Brain pericyte (primary cell): ENCODE measurements at places on chromosomes 1 and 21.

GRCh38 chr1:42012852-42013251 lies 94.1 kb upstream of the HIVEP3 start:
- no peak for DNase-seq

DNA sequence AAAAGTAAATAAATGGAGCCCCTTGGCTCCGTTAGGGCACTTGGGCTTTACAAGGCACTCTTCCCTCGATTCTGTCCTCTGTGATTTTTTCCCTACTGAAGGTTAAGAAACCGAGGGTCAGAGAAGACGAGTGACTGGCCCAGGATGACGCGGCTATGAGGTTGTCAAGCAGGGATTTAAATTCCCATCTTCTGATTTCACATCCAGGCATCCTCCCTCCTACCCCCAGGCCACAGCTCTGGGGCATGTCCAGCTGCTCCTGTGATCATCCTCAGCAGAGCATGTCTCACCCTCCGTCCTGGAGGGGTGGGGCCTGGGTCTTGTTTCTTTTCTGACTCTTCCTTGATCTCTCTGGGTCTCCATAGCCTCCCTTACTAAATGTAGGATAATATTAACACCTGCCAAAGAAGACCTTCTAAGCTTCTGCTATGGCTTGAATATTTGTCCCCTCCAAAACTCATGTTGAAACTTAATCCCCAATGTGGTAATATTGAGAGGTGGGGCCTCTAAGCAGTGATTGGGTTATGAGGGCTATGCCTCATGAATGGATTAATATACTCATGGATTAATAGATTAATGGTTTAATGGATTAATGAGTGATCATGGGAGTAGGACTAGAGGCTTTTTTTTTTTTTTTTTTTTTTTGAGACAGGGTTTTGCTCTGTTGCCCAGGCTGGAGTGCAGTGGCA lies 4.6 kb downstream of the CRYBG2 start:
- no peak for DNase-seq

DNA sequence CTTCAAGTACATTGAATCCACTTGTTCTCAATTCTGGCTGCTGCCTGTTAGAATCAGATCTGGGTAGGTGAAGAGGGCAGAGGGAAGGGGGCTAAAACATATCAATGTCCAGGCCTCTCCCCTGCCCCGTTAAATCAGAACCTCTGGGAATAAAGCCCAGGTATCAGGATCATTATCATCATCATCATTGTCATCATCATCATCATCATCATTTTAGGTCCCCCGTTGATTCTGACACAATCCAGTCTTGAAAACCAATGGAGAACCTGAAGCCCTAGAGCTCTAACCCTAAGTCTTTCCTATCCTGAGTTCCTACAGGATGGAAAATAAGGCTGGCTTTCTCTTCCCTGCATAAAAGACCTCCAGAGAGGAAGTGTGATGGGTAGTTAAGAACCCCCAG lies 93.1 kb downstream of the TAS1R2 start:
- DNase-seq, result no peak

GRCh38 chr1:109256971-109257681 lies 7.8 kb downstream of the CELSR2 start:
- DNase-seq, result no peak

GRCh38 chr1:183038333-183038866 lies 15.2 kb downstream of the LAMC1 start:
- DNase-seq, result no peak

GRCh38 chr1:22184892-22185612 lies 42.2 kb upstream of the WNT4 start:
- no peak for DNase-seq

- DNase-seq, result no peak
These were observed 3.1 kb downstream of the PRUNE1 start for GRCh38 chr1:151011154-151011850.

- DNase-seq, result no peak
These were observed 139.0 kb downstream of the DPYD start for GRCh38 chr1:97781762-97782337.

- no peak for DNase-seq
These were observed 16.2 kb downstream of the PROX1 start for GRCh38 chr1:214004014-214004413.

- DNase-seq, result no peak
These were observed 53.4 kb upstream of the PRKACB start for GRCh38 chr1:84090447-84091245.

DNA sequence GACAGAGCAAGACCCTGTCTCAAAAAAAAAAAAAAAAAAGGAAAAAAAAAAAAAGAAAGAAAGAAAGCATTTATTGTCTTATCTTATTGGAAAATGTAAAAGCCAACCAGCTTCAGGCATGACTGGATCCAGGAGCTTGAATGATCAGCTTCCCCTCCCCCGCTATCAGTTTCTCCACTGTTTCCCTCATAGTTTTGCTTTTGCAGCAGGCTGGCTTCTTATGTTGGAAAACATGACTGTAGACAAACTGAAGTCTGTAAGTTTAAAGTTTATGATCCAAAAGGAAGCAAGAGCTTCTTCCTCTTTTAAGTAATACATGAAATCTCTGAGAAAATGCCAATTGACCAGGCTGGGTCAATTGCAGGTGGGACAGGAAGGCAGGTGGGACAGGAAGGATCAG lies 52.2 kb downstream of the FHAD1 start:
- DNase-seq, result no peak

GRCh38 chr1:197139169-197139568 lies 7.3 kb downstream of the ASPM start:
- DNase-seq, result no peak
